HuH-7 (cell line): ENCODE measurements at places on chromosomes 7 and 10.

DNA sequence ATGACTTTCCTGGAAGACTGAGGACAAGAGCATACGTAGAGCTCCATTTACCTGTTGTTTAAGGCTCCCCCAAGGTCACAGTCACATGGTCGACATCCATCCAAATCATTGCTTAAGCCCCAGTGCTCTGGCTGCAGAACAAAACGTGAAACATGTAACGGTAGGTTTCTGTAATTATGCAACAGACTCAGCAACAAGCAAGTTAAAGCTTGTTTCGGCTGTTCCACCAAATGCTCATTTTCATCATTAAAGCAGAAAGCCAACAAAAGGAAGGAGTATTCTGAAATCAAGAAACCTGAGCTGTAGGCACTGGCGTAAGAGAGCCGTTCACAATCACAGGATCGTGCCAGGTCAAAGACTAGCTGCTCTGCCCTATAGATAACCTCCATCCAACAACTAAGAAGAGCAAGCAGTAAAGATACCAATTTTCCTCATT is 30.0 kb downstream of the LAMB1 start:
- DNase-seq = no peak

DNA sequence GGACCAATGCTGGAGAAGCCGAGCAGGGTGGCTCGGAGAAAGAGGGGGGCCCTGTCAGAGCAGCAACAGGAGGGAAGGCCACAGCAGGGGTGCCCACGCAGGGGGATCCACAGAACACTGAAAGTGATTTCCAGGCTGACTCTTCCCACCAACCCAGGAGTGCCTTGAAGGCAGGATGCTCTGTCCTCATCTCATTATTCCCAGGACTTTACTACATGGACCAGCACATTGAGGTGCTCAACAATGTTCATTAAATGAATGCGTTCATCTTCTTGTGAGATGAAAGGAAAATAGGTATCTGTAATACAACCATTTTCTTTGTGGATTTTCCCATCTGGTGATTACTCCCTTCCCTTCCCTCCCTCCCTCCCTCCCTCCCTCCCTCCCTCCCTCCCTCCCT is 71.0 kb downstream of the COL26A1 start:
- DNase-seq = no peak

DNA sequence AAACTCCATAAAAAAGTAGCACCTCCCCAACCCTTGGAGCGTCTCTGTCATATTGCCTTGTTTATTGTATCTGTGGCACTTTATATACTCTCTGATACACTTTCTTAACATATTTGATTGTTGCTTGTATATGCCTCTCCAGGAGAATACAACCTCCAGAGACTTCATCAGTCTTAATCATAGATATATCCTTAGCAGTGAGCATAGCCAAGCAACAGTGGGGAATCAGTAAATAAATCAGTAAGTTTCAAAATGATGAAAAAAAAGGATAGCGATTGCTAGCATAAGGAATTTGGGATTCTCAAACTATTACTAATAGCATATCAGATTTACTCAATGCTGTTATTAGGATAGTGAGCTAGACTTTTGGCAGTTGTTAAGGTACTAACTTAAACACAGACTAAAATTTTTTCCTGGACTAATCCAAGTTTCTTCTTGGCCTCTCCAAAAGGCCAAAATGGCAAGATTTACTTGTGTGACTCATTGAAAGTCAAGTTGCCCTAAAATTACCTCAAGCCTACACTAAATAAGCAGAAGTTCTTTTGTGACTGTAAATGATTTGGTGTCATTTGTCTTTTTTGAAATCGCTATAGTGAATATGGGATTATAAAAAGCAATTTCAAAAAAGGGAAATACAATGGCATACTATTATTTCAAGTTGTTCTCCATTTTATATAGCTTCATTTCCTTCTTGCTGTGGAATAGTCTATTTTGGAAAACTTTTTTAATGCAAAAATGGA is 177.9 kb downstream of the CHN2 start:
- DNase-seq = no peak

DNA sequence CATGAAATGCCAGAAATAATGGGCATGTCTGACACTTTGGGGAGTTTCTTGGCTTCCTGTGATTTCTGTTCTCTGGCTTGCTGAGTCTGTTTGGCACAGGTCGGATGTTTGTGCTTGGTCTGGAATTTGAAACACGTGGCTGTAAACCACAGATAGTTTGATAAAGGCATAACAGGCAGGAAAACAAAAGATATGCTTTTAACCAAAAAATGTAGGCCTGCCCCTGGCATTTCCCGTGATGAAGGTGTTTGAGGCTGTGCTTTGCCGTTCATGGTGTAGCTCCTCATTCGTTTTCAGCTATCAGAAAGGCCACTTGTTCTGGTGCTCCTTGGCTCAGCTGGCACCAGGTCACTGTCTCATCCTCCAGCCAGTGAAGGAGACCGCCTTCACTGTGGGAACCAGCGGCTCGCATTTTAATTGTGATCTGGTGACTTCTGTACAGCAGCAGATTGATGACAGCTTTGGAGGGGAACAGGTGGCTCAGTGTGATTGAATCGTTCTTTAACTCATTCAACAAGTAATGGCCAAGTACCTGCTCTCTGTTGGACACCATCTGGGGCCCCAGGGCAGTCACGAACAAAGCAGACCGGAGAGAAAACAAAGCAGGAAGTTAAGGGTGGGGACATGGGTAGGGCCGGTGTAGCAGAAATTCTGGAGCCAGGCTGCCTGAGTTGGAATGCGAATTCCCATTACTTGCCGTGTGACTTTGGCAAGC is 111.5 kb downstream of the CCNY start:
- no peak for DNase-seq

- no peak for DNase-seq
Measured at GRCh38 chr10:91022924-91023699, 102.2 kb upstream of the ANKRD1 start.

GRCh38 chr10:7488418-7488829 is 77.6 kb upstream of the SFMBT2 start:
- DNase-seq = no peak

DNA sequence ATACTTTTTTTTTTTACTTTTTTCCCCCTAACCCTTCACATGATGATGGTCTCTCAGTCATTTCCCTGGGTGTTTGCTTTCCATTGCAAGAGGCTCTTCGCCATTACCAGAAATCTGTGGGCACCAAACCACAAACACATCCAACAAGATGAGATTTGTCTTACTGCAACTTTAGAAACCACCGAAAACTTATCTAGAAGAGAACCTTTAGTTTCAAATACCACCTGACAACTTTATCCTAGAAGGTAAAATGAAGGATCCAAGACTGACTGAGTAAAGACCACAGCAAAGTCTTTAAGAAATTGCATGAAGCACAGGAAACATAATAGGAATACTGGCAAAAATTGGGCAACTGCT is 363.3 kb upstream of the MBL2 start:
- DNase-seq = no peak

GRCh38 chr10:118610577-118610976 is 15.1 kb upstream of the PRLHR start:
- DNase-seq = no peak

GRCh38 chr7:92615861-92616260 is 25.7 kb upstream of the FAM133B start:
- no peak for DNase-seq

- DNase-seq = no peak
Measured at GRCh38 chr10:71927776-71928592, 36.2 kb upstream of the CHST3 start.

DNA sequence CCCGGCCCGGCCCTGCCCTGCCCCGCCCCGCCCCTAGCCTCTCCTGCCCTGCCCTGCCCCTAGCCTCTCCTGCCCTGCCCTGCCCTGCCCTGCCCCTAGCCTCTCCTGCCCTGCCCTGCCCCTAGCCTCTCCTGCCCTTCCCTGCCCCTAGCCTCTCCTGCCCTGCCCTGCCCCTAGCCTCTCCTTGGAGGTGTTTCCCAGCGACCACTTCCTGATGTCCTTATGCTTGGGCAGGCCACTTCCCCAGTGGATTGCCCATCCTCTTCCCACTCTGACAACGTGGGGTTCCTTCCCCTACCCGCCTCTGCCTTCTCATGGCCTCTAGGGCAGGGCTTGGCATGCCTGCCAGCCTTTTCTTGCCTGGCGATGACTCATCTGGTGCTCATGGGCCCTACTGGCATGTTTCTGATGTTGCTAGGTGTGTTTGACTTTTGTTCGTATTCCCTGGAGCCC is 21.2 kb downstream of the PRXL2A start:
- DNase-seq = no peak

GRCh38 chr7:77482015-77482414 is 55.1 kb upstream of the PTPN12 start:
- peak; percentile 33 for DNase-seq

GRCh38 chr7:30973292-30973691 is 9.5 kb downstream of the GHRHR start:
- DNase-seq = no peak
